Osteocyte (in vitro differentiated cells): ENCODE measurements at places on chromosomes 13 and 19. TPM values are rescaled to one million over a fixed set of nuclear protein-coding genes. Genes with fewer than 3 reads are reported as not detected.

DNA sequence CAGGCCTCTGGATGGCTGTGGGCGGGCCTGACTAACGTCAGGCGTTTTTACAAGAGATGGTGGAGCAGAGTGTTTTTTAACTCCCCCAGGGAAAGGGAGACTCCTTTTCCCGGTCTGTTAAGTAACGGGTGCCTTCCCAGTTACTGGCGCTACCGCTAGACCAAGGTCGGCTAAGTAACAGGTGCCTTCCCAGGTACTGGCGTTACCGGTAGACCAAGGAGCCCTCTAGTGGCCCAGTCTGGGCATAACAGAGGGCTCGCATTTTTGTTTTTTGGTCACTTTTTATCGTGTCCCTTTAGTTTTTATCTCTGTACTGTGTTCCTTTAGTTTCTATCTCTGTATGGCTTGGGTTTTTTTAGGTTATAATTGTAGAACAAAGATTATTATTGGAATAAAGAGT lies 10.0 kb downstream of the ZNF383 start:
- H3K36me3 ChIP-seq: peaks cover 62% of the 10 kb centered on the region
- H3K27ac ChIP-seq: no peak overlapping the region
- H3K4me3 ChIP-seq: no peak overlapping the region
- no peaks in the 10 kb centered on the region for H3K27me3 ChIP-seq

DNA sequence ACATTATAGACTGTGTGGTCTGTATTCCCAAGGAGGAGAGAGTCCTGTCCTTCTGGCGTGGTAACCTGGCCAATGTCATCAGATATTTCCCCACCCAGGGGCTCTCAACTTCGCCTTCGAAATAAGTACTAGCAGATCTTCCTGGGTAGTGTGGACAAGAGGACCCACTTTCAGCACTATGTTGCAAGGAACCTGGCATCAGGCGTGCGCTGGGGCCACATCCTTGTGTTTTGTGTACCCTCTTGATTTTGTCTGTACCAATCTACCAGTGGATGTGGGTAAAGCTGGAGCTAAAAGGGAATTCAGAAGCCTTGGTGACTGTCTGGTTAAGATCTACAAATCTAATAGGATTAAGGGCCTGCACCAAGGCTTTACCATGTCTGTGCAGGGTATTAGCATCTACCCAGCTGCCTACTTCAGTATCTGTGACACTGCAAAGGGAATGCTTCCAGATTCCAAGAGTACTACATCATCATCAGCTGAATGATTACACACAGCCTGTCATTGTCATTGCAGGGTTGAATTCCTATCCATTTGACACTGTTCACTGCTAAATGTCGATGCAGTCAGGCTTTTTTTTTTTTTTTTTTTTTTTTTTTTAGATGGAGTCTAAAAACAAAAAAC lies 148.0 kb downstream of the PRR20E start:
- H3K36me3 ChIP-seq: no peaks in the 10 kb centered on the region
- H3K27ac ChIP-seq: no peak overlapping the region
- H3K4me3 ChIP-seq: no peak overlapping the region

DNA sequence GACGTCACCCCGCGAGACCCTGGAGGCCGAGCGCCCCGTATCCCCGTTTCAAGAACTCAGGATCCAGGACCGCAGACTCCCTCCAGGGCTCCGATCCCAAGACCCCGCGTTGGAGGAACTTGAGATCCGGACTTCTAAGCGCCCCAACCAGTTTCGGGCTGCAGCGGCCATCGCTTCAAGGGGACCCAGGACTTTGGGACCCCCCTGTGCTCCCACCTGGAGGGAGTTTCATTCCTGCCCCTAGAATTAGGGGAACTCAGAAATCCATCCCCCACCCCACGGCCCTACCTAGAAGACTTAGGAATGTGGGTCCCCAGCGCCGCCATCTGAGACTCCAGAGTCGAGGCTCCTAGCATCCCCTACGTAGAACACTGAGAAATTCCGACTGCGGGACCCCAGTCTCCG lies 400 bp downstream of the PLEKHG2 start:
- peaks cover 61% of the 10 kb centered on the region for H3K4me1 ChIP-seq
- peaks cover 11% of the 10 kb centered on the region for H3K36me3 ChIP-seq
- DNase-seq: no peak
- H3K4me3 ChIP-seq: peak overlapping the region; percentile 99
- H3K27me3 ChIP-seq: no peaks in the 10 kb centered on the region

DNA sequence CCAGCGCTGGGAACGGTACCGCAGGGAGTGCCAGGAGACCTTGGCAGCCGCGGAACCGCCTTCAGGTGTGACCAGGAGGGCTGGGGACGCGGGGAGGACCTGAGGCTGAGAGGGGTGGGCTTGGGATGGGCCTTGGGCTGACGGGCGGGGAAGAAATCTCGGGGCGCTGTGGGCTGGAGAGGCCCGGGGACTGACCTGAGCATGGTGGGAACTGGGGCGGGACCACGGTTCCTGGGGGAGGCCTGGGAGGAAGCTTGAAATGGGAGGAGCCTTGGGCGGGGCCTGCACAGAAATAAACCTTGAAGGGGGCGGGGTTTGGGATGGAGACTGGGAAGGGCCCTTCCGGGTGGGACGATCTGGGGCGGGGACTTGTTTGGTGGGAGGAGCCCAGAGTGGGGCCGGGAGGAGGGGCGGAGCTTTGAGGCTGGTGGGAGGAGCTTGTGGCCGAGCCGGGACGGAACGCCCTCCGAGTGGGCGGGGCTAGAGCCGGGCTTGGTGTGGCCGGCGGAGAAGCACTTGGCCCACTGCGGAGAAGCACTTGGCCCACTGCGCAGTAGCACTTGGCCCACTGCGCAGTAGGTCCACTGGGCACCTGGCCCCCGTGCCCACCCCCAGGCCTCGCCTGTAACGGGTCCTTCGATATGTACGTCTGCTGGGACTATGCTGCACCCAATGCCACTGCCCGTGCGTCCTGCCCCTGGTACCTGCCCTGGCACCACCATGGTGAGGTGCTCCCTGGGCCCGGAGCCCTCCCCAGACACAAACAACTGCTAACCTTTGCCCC lies 2.8 kb downstream of the GIPR start:
- peaks cover 26% of the 10 kb centered on the region for H3K27me3 ChIP-seq
- peaks cover 23% of the 10 kb centered on the region for H3K4me1 ChIP-seq
- H3K27ac ChIP-seq: no peak overlapping the region
- peak; percentile 89 for DNase-seq

- H3K36me3 ChIP-seq: no peaks in the 10 kb centered on the region
- no peak overlapping the region for H3K27ac ChIP-seq
- H3K27me3 ChIP-seq: peaks cover 14% of the 10 kb centered on the region
- no peak overlapping the region for H3K4me3 ChIP-seq
- no peak for DNase-seq
- no peaks in the 10 kb centered on the region for H3K4me1 ChIP-seq
These were observed 95.0 kb downstream of the RNF17 start for GRCh38 chr13:24858953-24859352.

- no peaks in the 10 kb centered on the region for H3K27me3 ChIP-seq
- H3K27ac ChIP-seq: no peak overlapping the region
- H3K4me1 ChIP-seq: no peaks in the 10 kb centered on the region
- no peaks in the 10 kb centered on the region for H3K36me3 ChIP-seq
- H3K4me3 ChIP-seq: no peak overlapping the region
- no peak for DNase-seq
These were observed 14.3 kb upstream of the LGALS13 start for GRCh38 chr19:39588066-39588465.

Gene KIR2DL1
- total RNA-seq: not detected in 2 replicates

GRCh38 chr13:30864433-30865122 lies 41.5 kb upstream of the MEDAG start:
- no peaks in the 10 kb centered on the region for H3K36me3 ChIP-seq
- peak overlapping the region; percentile 98 for H3K27ac ChIP-seq
- no peaks in the 10 kb centered on the region for H3K27me3 ChIP-seq
- no peak for DNase-seq

Gene ZNF865
- total RNA-seq: 16.9 and 19.2 TPM in 2 replicates

GRCh38 chr13:113110048-113110851 lies 4.7 kb downstream of the F7 start:
- no peaks in the 10 kb centered on the region for H3K36me3 ChIP-seq
- no peaks in the 10 kb centered on the region for H3K4me1 ChIP-seq
- no peak overlapping the region for H3K4me3 ChIP-seq
- no peak for DNase-seq
- H3K27ac ChIP-seq: no peak overlapping the region

DNA sequence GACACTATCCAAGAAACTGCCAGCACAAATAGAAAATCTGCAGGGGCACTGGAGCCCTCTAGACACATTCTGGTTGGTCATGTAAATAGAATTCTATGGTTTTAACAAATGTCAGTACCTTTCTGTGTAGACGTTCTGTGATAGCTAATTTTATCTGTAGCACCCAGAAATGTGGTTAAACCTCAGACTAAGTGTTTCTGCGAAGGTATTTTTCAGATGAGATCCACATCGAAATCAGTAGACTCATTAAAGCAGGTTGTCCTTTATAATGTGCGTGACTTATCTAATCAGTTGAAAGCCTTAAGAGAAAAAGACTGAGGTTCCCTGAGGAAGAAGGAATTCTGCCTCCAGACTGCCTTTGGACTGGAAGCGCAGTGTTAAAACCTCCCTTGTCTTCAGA lies 922.9 kb downstream of the EFNB2 start:
- H3K27me3 ChIP-seq: no peaks in the 10 kb centered on the region
- no peak for DNase-seq
- peaks cover 66% of the 10 kb centered on the region for H3K4me1 ChIP-seq
- no peak overlapping the region for H3K4me3 ChIP-seq
- no peaks in the 10 kb centered on the region for H3K36me3 ChIP-seq

GRCh38 chr13:39484506-39485313 lies 118.3 kb downstream of the LHFPL6 start:
- H3K27ac ChIP-seq: peak overlapping the region; percentile 75
- H3K36me3 ChIP-seq: peaks cover 2% of the 10 kb centered on the region
- peaks cover 59% of the 10 kb centered on the region for H3K4me1 ChIP-seq

Gene ZNF570
- 7.3 and 8.1 TPM in 2 replicates for total RNA-seq

DNA sequence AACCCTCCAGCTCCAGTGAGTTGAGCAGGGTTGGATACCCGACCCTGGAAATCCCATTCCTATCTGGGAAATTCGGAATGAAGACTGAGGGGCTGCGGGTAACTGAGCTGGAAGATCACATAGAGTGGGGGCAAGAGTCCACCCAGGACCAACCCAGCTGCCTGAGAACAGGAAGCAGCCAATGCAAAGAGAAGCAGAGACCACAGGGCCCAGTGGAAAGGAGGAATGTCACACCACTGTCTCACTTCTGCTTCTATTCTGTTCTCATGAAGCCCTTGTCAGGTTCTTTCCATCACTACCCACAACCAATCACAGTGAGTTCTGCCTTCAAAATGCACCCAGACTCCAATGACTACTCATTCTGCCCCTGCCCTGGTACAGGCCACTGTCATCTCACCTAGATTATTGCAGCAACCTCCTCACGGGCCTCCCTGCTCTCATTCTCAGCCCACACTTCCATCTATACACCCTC lies 15.3 kb downstream of the DYRK1B start:
- peaks cover 10% of the 10 kb centered on the region for H3K36me3 ChIP-seq
- H3K27ac ChIP-seq: no peak overlapping the region
- DNase-seq: no peak
- no peaks in the 10 kb centered on the region for H3K27me3 ChIP-seq
- H3K4me3 ChIP-seq: no peak overlapping the region

- peak; percentile 85 for DNase-seq
- peak overlapping the region; percentile 85 for H3K4me3 ChIP-seq
- H3K27me3 ChIP-seq: no peaks in the 10 kb centered on the region
- peaks cover 49% of the 10 kb centered on the region for H3K4me1 ChIP-seq
- peak overlapping the region; percentile 84 for H3K27ac ChIP-seq
These were observed 535 bp downstream of the BSG start for GRCh38 chr19:572743-573518.

DNA sequence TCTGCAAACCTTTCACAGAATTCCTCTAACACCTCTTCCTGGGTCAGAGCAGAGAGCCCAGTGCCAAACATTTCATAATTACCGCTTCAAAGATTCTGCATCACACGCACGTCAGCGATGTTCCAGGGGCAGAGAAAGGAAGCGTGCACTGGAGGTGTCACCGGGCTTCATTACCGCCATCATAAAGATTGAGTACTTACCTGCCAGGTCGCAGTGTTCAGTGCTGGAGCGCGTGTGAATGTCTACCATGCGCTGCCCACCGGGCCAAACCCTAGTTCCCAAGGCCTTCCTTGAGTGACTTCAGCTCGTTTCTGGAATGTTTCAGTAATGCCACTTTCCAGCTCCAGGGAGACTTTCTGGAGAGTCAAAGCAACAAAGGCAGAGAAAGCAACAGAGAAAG lies 104.4 kb downstream of the ZDHHC20 start:
- no peaks in the 10 kb centered on the region for H3K4me1 ChIP-seq
- H3K27me3 ChIP-seq: no peaks in the 10 kb centered on the region
- H3K4me3 ChIP-seq: no peak overlapping the region
- no peak for DNase-seq
- no peak overlapping the region for H3K27ac ChIP-seq
- peaks cover 3% of the 10 kb centered on the region for H3K36me3 ChIP-seq

- peaks cover 2% of the 10 kb centered on the region for H3K27me3 ChIP-seq
- H3K36me3 ChIP-seq: no peaks in the 10 kb centered on the region
- no peak overlapping the region for H3K4me3 ChIP-seq
- no peak overlapping the region for H3K27ac ChIP-seq
- H3K4me1 ChIP-seq: no peaks in the 10 kb centered on the region
- peak; percentile 64 for DNase-seq
These were observed 72.9 kb downstream of the TEX29 start for GRCh38 chr13:111393221-111393790.

Gene SMIM17
- total RNA-seq: 0.32 and 0.57 TPM in 2 replicates

GRCh38 chr13:74273581-74273980 lies 139.4 kb upstream of the KLF12 start:
- peaks cover 4% of the 10 kb centered on the region for H3K36me3 ChIP-seq
- no peak overlapping the region for H3K27ac ChIP-seq
- H3K27me3 ChIP-seq: no peaks in the 10 kb centered on the region
- H3K4me3 ChIP-seq: no peak overlapping the region

- H3K4me3 ChIP-seq: peak overlapping the region; percentile 88
- DNase-seq: no peak
- peak overlapping the region; percentile 92 for H3K27ac ChIP-seq
- no peaks in the 10 kb centered on the region for H3K27me3 ChIP-seq
- H3K4me1 ChIP-seq: peaks cover 15% of the 10 kb centered on the region
These were observed 1.9 kb downstream of the SYDE1 start for GRCh38 chr19:15108845-15109767.

DNA sequence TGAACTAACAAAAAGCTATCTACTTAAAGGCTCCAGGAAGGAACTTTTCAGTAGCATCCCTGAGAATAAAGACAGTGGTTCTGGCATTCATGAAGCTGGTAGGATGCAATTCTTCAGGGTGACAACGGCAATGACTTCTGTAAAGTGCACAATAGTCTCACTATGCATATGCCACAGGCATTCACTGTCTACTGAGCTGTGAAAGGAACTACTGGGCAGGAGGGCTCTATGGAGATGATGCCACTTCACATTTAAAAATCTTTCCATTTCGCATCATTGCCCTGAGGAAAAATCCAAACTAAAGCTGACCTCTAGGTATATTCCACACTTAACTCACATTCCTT lies 2020.6 kb upstream of the PCDH20 start:
- DNase-seq: no peak
- H3K4me3 ChIP-seq: no peak overlapping the region
- H3K36me3 ChIP-seq: no peaks in the 10 kb centered on the region

Gene MBD3L3
- not detected in 2 replicates for total RNA-seq

GRCh38 chr19:11223200-11223599 lies 16.2 kb upstream of the ANGPTL8 start:
- H3K27ac ChIP-seq: no peak overlapping the region
- no peak for DNase-seq

- peaks cover 35% of the 10 kb centered on the region for H3K36me3 ChIP-seq
- DNase-seq: no peak
- no peaks in the 10 kb centered on the region for H3K4me1 ChIP-seq
- H3K4me3 ChIP-seq: no peak overlapping the region
These were observed 10.0 kb downstream of the IQCN start for GRCh38 chr19:18264137-18264854.

GRCh38 chr13:99610702-99611289 lies 109.5 kb downstream of the TM9SF2 start:
- DNase-seq: no peak
- H3K36me3 ChIP-seq: no peaks in the 10 kb centered on the region
- no peak overlapping the region for H3K27ac ChIP-seq

Gene CYP2S1
- not detected in 2 replicates for total RNA-seq
